ENCODE measurements at places on chromosomes 5 and 9.

DNA sequence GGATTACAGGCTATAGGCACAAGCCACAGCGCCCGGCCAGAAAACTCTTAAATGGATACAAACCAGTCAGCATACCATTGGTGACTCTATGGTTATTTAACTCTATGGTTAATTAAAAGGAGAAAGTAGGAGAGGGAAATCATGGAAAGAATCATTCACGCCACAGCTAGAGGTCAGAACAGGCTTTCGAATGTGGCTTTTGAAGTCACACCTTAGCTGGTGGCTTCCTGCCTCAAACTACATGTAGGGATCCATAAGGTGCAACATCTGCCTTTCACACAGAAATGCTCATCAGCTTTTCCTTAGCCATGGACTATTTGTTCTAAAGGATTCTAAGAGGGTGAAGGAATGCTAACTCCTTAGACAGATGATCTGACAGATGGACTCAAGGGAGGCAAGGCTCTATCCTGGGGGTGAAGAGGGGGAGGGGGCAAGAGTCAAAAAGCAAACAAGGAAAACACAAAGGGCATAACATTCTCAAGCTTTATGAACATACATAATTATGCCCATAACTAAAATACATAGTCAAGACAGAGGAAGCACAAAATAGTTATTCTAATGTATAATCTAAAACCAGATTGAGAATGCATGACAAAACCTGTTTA is 130.9 kb downstream of the EFNA5 start:
- DNase-seq, result no peak

DNA sequence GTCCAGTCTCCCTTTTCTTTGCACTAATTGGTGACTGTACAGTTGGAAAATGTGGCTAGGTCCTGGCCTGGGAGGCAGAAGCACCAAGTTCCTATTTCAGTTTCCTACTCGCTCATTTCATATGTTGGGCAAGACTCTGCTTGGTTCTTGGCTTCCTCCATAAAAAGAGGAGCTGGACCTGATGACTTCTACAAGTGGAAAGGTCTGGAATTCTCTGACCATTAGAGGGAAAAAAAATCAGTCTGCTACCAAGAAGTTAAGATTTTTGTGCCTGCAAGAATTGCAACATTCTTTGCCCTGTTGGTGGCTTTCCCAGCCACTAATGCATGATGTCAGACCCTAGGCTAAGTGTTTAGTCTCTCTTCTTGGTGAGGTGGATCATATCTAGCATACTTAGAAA is 91.5 kb downstream of the WDR41 start:
- no peak for DNase-seq

DNA sequence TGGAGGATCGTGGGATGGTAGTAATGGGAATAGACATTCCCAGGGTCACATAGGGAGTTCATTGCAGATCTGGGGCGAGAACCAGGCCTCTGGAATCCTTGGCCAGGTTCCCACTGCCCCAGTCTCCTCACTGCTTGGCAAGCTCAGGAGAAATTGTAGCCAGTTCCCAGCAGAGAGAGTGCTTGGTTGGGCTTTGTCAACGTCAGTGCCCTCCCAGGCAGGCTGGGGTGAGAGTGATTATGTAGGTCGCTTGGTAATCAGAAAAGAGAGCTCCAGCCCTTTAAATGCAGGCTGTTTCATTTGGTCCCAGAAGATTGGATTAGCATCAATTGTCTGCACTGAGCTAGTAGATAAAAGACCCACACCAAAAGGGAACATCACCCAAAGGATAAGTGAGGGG is 51.8 kb upstream of the GALNT10 start:
- no peak for DNase-seq

DNA sequence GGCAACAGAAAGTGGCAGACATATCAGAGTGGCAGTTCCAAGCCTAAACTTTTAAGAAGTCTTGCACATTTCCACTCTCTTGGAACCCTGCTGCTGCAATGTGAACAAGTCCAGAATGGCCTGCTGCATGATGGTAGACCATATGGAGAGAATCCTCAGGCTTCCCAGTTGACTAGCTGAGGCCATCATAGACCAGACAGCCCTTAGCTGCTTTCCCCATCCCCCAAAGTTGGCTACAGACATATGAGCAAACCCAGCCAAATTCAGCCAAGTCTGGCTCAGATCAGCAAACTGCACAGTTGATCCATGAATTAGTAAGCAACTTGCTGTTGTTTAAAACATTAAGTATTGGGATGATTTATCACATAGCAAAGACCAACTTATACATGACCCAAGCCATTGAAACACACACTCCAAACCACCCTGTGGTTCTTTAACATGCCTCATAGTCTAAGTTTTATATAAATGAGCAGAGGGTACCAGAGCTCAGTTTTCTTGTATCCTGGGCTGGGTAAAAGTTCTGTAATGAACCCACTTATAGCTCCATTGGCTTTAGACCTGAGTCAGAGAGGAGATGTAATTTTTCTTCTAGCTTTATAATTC is 19.9 kb downstream of the PPP3R2 start:
- DNase-seq, result no peak

DNA sequence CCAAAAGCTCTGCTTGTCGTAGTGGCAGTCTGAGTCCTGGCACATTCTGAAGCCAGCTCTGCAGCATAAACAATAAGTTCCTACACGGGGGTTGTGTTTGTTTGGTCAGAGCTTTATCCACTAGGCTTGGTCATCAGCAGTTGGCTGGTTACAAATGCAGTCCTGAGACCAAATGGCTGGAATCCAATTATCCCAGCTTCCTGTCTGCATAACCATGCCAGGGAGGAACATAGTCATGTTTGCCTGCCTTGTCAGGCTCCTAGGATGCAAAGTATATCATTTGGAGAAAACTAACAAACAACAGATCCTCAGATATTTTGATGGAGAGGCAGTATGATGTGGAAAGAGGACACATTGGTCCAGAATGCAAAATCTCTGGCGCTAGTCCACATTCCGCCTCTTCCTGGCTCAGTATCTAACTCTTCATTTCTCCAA is 85.8 kb downstream of the FBXO38 start:
- DNase-seq, result no peak

- DNase-seq, result no peak
Measured at GRCh38 chr5:87147441-87147840, 120.2 kb upstream of the RASA1 start.

DNA sequence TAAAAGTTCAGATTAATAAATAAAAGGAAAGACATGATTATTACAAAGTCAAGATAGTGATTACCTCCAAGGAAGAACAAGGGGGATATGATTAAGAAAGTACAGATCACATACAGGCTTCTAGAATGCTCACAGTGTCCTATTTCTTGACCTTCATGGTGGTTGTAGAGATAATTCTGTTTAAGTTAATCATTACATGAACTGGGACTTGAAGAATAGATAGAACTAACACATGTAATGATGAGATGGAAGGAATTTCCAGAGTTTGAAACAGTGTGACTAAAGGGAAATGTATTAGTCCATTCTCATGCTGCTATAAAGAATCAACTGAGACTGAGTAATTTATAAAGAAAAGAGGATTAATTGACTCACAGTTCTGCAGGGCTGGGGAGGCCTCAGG is 72.7 kb downstream of the LURAP1L start:
- DNase-seq, result no peak

- DNase-seq, result no peak
Measured at GRCh38 chr5:152801886-152802285, 396.8 kb upstream of the NMUR2 start.

- no peak for DNase-seq
Measured at GRCh38 chr5:1063661-1064382, 48.0 kb downstream of the SLC12A7 start.

DNA sequence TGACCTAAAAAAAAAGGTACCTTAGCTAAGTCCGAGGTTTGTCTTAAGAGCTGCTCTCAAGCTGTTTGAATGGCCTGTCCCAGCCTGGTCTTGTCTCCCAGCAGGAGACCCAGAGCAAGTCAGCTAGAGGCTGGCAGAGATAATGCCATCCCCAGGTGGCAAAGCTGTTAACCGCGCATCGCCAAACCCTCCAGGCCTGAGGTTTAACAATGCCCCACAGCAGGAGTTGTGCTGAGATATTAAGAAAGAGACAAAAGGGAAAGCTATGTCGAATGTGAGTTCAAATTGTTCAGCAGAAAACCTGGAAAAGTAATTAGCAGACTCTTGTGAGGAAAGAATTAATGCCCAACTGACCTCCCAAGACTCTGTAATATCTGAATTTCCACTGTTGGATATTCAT is 187.1 kb downstream of the FSTL4 start:
- no peak for DNase-seq

- peak; percentile 25 for DNase-seq
Measured at GRCh38 chr9:69945671-69946141, 97.9 kb upstream of the MAMDC2 start.

GRCh38 chr5:122426301-122426700 is 114.3 kb downstream of the SNCAIP start:
- DNase-seq, result no peak

DNA sequence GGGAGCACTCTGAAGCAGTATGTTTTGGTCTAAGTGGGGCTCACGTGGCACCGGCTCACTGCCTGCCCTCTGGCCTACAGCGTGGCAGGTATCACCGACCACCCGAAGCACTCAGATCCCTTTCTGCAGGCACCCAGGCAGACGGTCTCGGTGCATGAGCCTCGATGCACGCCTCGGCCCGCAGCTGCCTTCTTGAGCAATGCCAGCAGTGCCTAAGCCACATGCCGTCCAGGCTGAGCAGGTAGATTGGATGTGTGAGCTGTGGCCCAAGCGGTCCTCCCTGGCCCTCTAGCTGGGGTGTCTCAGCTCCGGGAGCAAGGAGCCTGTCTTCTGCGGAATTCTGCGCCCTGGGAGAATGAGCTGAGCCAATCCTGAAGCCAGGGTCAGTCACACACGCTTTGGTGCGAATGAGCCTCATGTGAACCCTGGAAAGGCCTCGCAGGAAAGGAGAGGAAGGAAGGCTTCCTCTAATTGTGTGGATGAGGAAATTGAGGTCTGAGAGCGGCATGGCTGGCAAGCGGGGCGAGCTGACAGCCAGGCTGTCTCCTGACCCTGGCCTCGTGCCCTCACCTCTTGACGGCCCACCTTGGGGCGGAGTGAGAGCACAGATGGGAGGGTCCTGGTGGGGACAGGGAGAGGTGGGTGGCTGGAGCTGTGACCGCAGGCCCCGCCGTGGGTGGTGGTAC is 14.4 kb downstream of the RXRA start:
- DNase-seq, result no peak

DNA sequence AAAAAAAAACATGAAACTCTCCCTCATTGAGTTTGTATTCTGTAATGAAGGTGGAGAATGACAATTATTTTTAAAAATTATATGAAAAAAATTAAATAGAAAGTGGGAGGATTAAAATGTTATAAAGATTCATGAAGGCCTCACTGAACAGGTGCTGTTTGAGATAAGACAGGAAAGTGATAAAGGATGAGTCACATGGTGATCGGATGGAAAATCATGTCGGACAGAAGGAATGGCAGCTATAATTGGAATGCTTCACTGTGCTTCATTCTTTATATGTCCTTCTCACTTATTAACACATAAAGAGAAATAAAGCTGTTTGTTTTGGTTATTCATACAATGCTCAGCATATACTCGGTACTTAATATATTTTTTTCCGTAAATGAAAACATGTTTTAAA is 464.5 kb upstream of the RGMB start:
- no peak for DNase-seq

DNA sequence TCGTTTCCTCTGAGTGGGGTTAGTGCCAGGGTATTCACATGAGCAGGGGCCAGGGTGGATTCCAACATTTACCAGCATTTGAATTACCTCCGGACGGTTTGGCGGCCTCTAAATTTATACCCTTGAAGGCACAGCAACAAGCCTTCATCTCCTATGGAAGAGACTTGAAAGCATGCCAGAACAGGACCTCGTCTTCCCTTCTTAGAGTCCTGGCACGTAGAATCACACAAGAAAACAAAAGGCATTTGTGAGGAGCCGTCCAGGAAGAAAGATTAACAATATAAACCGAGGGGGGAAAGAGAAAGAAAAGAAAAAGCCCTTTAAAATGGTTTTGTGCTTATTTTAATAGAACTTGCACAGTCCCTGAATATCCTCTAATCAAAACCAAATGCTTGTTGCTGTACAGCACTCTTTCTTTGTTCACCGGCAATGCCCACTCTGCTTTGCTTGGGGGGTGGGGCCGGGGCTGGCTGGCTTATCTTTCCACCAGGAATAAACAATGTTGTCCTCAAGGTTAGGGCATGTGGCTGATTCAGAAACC is 575.8 kb upstream of the ZNF462 start:
- DNase-seq, result no peak

GRCh38 chr9:70160686-70161600 is 97.8 kb upstream of the SMC5 start:
- no peak for DNase-seq

- peak; percentile 71 for DNase-seq
Measured at GRCh38 chr5:68122439-68123328, 92.9 kb upstream of the PIK3R1 start.

DNA sequence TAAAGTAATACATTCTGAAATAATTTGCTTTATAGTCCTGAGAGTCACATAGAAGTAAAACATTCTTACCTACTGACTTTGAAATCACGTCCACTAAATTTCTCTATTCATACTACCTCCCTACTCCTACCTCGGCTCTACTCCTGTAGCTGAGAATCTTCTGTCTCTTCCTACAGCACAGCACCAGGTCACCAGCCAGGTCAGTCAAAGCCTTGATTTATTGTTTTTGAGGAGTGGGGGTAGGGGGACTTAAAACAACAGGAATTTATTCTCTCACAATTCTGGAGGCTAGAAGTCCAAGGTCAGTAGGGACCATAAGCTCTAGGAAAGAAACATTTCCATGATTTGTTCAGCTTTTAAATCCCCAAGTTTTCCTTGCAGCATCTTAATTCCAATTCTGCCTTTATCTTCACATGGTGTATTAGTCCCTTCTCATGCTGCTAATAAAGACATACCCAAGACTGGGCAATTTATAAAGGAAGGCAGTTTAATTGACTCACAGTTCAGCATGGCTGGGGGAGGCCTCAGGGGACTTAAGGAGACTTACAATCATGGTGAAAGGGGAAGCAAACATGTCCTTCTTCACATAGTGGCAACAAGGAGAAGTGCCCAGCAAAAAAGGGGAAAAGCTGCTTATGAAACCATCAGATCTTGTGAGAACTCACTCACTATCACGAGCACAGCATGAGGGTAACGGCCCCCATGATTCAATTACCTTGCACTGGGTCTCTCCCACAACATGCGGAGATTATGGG is 49.6 kb upstream of the CCNG1 start:
- DNase-seq, result no peak

- DNase-seq, result no peak
Measured at GRCh38 chr9:2489838-2490314, 131.7 kb upstream of the VLDLR start.

- DNase-seq, result peak; percentile 12
Measured at GRCh38 chr5:80302636-80303035, 17.2 kb upstream of the SPZ1 start.

DNA sequence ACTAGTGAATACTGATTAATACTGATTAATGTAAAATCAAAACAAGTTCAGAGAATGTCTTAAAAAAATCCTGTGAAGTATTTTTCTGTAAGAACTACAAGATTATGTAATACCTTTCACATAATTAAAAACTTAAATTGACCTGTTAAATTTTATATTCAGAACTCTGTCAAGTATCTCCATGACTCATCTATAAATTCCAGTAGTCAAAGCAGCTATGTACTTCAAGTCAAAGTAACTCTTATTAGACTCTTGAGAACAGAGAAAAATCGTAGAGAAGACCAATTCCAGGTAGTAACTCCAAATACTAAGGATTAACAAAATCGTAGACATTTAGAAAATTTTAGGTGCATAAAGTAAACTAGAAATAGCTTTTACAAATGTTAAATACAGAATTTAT is 77.1 kb downstream of the HOMER1 start:
- DNase-seq, result no peak

All from left colon (tissue), 2 donors.